NCI-H2029 treated with DMSO at 0.1 percent for 48 hours (cell line): ENCODE measurements at places on chromosomes 1 and 21.

DNA sequence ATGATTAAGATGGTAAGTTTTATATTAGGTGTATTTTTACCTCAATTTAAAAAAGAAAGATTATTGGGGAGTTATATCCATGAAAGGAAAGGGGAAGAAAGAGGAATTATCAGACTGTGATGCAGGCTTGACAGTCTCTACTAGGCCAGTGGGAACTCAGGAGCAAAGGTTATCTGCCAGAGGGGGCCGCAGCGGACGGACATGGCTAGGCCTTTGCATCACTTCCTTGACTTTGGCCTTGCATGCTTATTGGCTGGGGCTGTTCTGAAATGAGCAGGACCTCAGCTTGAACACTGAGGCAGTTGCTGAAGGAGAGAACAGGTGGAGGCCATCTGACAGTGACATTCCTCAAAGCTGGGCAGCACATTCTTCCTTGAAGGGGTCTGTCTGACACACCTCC lies 150.9 kb downstream of the CYYR1 start:
- no peak for DNase-seq

DNA sequence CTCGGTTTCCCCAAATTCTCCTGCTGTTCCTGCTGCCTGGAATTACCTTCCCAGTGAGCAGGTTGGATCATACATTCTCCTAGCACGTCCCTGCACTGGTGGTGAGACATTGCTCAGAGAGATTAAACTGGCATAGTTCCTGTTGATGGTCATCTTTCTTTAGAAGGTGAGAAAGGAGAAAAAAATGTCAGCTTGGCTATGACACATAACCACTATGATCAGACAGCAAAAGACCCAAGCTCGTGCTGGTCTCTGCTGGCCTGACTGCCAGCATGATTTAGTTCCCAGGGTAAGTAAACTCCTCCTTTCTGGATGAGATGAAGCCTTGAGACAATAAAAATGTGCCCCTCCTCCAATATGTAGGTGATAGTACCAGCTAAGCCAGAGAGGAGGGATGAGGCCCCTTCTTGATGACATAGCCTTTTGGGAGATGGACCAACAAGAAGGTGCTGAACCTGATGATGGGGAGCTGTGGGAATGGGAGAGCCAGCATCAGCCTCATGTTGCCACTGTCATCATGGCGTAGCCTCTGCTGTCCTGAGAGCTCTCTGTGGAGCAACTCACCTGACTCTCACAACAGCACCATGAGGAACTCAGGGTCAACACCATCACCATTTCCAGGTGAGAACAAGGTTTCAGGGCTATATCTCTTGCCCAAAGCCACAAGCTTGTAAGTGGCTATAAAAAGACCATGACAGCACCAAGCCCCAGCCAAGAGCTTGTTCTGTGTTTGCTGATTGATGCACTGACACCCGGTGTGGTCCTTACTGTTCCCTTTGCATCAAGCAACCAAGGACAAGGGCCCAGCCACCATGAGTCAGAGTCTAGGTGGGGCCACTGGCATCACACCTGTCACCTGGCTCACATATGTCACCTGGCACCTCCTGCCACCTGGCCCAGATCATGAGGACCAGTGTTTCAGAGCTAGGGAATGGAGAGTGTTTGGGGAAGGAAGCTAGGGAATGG lies 200.0 kb downstream of the MATN1 start:
- DNase-seq: peak; percentile 34

DNA sequence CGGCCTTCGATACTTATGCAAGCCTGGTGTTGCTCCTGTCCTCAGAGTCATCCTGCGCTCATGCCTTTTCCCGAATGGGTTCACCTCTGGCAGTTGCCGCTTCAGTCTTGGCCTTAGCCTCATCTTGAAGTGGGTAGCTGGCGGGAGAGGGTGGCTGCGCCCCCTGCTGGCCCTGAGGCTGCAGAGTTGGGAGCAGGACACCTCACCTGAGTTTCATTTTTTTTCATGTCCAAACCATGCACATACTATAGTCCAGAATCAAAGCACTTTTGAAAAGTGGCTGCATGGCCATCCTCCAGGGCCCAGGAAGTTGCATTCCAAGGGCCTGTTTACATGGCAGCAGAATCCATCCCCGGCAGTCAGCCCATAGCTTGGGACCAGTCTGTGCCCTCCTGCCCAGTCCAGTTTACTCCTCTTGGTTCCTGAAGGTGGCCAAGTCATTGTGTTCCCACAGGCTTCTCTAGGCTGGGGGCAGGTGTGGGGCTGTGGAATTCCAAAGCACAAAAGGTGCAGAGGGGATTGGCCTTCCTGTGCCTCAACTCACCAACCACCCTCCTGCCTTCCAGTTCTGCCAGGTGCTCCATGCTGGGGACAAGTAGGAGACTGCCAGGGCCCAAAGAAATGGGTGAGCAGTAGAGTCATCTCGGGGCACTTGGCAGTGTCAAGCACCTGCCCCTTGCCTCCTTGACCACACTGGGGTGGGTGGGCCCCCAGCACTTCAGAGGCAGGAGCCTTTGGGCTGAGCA lies 44.0 kb downstream of the YARS1 start:
- DNase-seq: peak; percentile 58

- no peak for DNase-seq
Measured at GRCh38 chr1:156122519-156123355, 8.2 kb downstream of the LMNA start.

DNA sequence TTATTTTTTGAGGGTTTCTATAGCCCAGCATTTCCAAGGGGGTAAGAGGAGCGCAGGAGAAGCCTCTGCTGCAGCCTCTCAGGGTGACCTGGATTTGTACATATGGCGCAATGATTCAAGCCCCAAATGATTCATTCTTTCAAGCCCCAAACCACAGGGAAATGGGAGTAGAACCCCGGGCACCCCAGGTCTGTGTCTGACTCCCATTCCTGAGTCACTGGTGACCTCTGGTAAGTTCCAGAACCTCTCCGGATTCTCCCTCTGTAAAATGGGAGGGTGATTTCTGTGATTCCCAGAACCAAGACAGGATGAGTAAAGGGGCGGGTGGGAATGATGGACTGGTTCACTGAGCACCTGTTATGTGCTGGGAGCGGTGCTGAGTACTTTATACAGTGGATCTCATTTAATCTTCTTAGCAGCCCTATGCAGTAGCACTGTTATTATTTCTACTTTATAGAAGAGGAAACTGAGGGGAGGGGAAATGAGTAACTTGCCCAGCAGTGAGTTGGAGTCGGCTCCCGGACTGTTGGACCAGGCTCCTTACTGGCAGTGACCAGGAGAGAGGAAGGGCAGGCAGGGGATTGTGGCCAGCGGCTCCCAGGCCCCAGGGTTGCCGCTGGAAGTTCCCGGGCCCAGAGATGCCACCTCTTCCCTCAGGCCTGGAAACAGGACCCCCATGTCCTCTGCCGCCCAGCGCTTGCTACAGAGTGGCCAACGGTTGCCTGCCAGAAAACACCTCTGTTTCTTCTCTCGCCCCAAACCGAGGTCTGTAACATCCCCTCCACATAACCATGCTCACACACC lies 20.3 kb upstream of the SLC26A9 start:
- DNase-seq: no peak
